ENCODE measurements at places on chromosomes 1 and 21.
A peak's percentile ranks its signal among the peaks of the same experiment; 100 is the strongest.

DNA sequence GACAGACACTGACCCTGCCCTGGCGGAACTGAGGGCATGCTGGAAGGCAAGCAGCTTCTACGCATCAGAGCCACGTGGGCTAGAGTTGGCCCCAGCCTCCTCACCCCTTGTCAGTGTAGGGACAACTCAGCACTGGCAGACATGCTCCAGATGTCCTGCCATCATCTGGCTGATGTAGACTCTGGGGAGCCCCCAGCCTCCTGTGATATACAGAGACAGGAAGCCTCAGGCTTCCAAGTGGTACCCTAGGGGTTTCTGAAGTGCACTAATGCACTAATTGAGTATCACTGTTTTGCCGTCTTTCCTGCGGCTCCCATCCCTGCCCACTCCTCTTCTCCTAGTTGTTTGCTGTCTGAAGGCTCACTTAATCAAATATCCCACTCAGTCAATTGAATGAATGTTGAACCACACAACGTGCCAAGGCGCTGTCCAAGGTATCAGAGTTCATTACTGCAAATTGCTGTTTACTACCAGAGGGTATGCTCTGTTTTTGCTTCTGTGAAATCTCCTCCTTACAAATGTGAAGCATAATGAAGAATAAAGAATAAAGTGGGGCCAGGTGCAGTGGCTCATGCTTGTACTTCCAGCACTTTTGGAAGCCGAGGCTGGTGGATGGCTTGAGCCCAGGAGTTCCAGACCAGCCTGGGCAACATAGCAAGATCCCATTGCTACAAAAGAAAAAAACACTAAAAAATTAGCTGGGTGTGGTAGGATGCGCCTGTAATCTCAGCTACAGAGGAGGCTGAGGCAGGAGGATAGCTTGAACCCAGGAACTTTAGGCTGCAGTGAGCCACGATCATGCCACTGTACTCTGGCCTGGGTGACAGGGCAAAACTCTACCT lies 76.4 kb upstream of the ZBTB18 start:
- DNase-seq, result no peak

DNA sequence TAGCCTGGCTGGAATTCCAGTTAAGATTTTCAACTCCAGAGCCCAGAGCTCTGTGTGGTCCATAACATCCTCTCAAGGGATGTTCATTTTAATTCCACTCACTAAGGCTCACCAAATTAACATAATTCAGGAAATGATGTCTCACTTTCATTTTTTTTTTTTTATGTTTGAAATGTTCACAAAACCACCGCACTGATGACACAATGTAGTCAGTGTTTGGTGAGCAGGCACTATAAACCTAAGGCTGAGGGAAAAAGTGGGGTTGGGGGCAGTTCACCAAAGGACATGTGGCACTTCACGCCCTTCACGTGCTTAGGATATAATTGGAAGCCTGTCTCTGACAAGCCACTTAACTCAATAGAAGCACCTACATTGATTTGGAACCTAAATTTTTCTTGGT lies 177.3 kb upstream of the CAMK1G start:
- DNase-seq, result no peak

DNA sequence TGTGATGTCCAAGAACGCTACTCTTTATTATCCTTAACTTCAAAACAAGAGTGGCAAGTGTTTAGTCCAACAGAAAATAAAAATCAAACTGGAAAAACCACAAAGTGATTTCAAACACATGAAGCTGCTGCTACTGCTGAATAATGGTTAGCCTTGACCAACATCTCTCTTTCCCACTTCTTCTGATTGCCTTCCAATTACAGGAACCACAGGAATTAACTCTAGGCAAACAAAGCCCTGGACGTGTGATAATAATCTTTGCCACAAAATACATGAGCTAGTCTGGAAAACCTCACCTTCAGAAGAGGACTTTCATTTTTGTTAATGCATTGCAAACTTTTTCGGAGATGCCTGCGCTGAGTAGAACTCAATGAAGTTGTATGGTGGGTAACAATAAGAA lies 48.6 kb upstream of the COL11A1 start:
- no peak for DNase-seq

GRCh38 chr1:247681288-247681897 lies 1.9 kb upstream of the OR13G1 start:
- no peak for DNase-seq

DNA sequence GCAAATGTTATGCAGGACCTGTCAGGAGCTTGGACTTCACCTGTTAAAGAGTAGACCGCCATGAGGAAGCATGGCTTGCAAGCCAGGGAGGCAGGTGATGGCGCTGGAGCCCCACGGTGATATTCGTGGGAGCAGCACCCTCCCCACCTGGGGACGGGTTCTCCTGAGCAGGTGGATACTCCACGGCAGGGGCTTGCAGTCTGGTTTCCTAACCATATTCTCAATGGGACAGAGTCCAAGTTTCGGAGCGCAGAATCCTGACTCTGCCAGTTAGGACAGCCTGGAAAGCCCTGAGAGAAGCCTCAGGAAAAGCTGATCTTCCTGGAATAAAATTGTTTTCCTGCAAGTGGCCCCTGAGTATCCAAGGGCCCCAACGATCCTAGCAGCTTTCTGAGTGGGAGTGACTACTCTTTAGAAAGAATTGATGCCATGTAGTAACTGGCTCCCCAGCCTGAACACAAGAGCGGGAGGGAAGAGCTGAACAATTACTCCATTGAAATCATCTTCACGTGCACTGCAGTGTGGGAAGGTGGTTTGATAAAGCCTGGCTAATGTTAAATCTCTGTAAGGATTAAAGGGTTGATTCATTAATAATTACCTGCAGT lies 146.3 kb upstream of the RAB4A start:
- DNase-seq, result peak; percentile 65

DNA sequence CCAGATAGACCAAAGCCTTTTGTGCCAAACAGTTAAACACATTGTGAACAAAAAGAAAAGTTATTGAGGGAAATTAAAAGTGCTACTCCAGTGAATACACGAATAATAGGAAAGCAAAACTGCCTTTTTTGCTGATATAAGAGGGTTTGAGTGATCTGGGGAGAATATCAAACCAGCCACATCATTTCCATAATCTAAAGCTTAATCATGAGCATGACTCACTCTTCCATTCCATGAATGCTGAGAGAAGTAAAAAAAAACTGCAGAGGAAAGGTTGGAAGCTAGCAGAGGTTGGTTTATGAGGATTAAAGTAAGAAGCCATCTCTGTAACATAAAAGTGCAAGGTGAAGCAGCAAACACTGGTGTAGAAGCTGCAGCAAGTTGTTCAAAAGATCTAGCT lies 350.6 kb upstream of the NCAM2 start:
- no peak for DNase-seq

DNA sequence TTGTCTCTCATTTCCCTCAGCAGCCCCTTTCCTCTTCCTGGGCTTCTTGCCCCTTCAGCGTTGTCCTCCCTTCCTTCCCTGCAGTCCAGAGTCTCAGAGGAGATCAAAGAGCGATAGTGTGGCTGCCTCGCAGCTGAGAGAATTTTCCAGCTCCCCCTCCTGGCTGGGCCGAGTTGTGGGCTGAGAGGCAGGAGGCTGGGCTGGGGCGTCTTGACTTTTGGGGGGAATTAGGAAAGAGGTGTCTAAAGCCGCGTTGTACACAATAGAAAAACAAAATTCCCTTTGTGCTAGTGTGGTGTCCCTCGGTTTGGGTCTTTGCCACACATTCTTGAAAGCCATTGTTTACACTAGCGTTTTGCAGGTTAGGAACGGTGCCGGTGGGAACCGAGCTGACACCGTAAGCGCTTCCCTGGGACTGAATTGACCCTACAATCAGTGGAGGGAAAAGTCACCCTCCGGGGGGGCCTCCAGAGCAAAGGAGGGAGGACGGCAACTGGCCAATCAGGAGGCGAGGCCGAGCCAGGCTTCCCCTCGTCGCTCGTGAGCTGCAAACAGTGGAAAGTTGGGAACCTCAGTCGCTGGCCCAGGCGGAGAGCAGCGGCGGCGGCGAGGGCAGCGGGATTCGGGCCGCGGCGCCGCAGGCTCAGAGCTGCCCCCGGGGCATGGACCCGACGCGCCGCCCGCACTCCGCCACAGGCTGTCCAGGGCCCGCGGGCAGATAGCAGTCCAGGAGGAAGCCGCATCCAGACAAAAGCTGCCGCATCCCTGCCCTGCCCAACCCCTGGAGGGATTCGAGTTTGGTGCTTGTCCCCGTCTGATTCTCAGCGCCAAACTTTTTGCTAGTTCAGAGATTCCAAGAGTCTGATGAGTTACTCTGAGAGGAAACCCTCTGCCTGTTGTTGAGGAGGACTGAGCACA lies at the start of gene HMCN1:
HMCN1 (plus strand) TSS at position 574 of the 918 bp plus-strand sequence. CDS start 389 bp downstream, outside the sequence.
- peak; percentile 78 for DNase-seq
